T-helper 9 cell (primary cell): ENCODE measurements at places on chromosomes 13 and 19.

GRCh38 chr13:37270226-37271001 lies 164.9 kb upstream of the CSNK1A1L start:
- no peak for DNase-seq

DNA sequence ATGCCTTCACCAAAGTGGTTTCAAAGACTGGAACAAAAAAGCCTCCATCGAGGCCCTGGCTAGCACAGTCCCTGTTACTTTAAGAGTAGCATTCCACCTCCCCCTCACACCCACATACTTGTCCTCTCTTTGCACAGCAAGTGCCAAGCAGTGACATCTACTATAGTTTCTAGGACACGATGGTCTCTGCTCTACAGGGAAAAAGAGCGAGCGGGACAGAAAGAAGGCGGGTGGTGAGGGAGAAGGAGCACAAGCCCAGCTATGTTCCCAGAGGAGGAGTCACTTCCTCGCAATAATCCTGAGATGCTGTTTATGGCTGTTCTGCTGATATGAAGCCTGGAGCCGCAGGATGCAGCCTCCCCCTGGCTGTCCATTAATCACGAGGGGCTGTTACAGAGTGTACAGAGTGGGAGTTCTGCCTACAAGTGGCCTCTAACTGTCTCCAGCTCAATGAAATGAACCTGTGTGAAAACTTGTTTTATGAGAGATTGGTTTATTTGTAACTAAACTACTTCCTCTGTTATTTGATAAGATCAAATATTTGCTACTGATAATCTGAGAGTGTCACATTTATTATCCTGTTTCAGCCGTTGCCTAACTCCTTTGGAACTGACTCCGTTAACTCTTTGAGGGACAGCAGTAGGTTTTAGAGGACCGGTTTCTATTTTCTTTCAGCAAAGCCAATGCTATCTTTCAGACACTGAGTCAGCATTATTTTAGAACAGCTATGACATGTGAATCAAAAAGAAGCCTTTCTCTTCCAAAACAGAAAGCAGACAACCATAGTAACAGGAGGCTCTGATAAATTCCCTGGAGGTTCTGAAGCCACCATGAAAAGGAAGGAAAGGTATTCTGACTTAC lies 208.0 kb downstream of the SPRY2 start:
- DNase-seq = no peak

GRCh38 chr13:81568824-81569223 lies 1227.9 kb upstream of the SPRY2 start:
- DNase-seq = no peak

- DNase-seq = no peak
These were observed 24.1 kb upstream of the PSG7 start for GRCh38 chr19:42961119-42961518.

DNA sequence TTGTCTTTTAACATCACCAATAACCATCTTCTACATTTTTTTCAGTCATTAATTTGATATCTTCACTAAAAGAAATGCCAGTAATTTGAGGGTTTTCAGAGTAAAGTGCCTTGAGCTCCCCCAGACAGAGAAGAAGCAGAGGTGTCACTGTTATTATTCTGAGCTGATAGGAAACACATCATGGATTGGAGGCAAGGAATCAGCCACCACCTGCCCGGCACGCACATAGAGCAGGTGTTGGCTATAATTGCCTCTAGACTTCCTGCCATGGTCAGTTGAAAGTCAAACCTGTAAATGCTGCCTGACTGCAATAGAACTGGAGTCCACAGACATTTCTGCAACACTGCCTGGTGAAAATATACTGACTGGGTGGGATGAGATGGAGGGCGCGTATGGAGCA lies 776.6 kb downstream of the UQCRFS1 start:
- no peak for DNase-seq

- no peak for DNase-seq
These were observed 4.1 kb downstream of the ZNF296 start for GRCh38 chr19:45071969-45072790.

GRCh38 chr13:32976056-32976805 lies 40.0 kb upstream of the KL start:
- DNase-seq = no peak

DNA sequence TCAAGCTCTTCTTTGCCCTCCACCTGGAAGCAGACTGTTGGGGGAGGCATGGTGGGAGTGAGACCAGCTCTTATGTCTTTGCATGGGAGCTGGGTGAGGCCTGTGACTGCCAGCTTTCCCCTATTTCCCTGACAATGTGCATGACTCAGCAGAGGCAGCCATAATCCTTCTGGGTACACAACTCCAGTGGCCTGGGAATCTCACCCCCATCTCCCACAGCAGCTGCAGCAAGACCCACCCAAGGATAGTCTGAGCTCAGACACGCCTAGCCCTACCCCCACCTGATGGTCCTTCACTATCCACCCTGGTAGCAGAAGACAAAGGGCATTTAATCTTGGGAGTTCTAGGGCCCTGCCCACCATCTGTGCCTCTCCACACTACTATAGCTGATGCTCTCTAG lies 41.4 kb upstream of the FGF14 start:
- no peak for DNase-seq

DNA sequence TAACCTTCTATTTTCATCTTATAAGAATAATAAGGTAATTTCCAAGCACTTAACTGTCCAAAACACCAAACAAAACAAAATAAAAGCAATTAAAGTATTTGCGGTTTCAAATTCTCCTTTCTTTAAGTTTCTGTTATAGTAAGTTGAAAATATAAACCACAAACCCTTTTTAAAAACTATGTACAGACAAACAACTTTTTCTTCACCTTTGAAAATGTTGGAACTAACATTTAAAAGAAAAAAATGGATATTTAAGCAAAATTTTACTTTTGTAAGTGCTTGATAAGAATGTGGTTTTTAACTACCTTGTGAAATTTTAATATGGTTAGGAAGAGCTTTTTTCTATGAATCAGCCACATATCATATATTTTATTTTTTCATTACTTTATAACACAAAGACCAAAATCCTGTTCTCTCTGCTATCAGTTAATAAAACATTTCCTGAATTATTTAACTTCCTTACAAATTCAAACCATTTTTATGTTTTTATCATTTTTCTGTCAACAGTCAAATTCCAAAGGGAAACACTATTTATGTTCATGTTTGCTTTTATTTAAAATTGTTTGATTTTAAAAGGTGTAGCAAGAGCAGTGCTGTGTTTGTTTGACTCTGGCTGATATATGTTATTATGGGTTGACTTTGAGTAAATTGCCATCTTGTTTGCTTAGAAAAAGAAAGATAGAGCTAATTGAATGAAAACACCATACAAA lies 554.1 kb upstream of the KLHL1 start:
- DNase-seq = no peak

- peak; percentile 60 for DNase-seq
These were observed 2.1 kb downstream of the CILP2 start for GRCh38 chr19:19540064-19540714.

- DNase-seq = no peak
These were observed 32.1 kb upstream of the FARP1 start for GRCh38 chr13:98110749-98111148.

DNA sequence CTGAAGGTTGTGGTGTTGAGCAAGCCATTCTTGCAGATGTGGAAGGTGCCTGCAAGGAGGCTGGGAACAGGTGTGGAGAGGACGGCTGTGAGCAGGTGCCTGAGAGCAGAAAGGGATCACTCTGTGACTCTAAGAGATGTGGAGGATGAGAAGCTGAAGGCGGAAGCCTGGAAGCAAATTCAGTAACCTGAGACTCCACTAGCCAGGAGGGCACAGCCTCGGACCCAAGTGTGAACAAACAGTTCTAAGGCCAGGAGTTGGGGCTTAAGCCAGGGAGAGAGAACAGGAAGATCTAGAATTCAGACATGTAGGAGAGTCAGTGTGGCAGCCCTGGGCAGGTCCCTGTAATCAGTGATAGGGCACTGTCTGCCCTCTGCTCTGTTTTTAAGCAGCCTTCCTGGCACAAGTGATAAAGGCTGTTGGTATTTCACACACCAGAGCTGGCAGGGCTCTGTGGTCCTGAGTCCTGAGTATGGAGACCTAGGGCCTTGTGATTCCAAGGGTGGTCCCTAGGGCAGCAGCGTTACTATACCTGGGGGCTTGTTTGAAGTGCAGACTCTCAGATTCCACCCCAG lies 131.3 kb downstream of the SLC7A1 start:
- no peak for DNase-seq

GRCh38 chr13:80048030-80048429 lies 292.9 kb downstream of the SPRY2 start:
- DNase-seq = no peak

GRCh38 chr19:36688058-36688457 lies 646 bp downstream of the ZNF567 start:
- DNase-seq = no peak

DNA sequence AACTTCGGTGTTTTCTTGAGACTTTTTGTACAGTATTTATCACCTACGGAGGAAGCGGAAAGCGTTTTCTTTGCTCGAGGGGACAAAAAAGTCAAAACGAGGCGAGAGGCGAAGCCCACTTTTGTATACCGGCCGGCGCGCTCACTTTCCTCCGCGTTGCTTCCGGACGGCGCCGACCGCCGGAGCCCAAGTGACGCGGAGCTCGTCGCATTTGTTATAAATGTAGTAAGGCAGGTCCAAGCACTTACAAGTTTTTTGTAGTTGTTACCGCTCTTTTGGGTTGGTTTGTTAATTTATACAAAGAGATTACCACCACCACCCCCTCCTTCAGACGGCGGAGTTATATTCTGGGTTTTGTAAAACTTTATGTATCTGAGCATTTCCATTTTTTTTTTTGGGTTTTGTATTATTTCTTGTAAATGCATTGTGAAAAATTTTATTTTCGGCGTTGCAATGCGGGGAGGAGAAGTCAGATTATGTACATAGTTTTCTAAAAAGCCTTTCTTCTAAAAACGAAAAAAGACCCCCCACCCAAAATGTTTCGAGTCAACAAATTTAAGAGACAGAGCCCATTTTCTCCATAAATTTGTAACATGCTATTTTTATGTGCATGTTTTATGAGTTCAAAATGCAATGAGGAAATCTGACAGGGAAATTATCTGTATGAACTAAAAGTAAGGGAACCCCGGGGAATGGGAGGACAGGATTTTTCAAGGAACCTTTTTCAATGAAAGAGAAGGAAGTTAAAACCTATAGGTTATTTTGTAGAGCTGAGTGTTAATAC lies 2.3 kb downstream of the SOX1 start:
- no peak for DNase-seq

DNA sequence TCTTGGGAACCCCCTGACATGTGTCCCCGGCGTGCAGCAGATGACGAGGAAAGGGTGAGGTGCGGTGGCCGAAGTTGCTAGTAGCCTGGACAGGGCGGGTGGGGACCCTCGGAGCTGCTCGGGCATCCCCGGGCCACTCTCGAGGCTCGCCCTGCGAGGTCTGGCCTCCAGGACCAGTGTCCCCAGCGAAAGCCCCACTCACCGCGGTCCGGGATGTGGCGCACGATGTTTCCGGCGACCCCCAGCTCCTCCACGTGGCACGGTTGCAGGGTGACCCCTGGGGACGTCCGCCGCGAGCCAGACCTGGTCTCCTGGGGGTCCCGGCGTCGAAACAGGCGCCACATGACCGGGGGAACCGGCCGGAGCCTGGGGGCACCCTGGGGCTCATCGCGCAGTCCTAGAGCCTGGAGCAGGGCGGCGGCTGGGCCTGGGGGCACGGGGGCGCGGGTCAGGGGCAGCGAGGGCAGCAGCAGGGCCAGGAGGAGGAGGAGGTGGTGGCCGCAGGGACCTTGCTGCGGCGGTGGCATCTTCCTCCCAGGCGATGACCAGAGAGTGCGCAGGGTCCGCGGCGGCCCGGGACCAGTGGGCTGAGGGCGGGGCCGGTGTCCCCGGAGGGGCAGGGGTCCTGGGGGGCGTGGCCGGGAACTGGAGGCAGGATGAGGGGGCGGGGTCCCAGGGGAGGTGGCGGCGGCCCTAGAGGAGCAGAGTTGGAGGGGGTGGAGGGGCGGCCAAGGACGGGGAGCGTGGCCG lies 26.0 kb downstream of the CERS1 start:
- DNase-seq = no peak

DNA sequence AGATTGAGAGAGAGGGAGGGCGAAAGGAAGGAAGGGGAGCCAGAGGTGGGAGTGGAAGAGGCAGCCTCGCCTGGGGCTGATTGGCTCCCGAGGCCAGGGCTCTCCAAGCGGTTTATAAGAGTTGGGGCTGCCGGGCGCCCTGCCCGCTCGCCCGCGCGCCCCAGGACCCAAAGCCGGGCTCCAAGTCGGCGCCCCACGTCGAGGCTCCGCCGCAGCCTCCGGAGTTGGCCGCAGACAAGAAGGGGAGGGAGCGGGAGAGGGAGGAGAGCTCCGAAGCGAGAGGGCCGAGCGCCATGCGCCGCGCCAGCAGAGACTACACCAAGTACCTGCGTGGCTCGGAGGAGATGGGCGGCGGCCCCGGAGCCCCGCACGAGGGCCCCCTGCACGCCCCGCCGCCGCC lies at the start of gene TNFSF11:
TSS of gene TNFSF11 (plus strand) at position 142 of the 400 bp plus-strand sequence. CDS start at position 294, 152 bp downstream.
- DNase-seq = no peak

GRCh38 chr19:13051557-13052165 lies 51.0 kb downstream of the LYL1 start:
- DNase-seq = no peak

GRCh38 chr13:61146158-61146557 lies 269.5 kb downstream of the PCDH20 start:
- no peak for DNase-seq

- no peak for DNase-seq
These were observed 1.8 kb upstream of the NEK5 start for GRCh38 chr13:52130641-52131040.

- no peak for DNase-seq
These were observed 25.8 kb upstream of the CYP2S1 start for GRCh38 chr19:41166944-41167804.

DNA sequence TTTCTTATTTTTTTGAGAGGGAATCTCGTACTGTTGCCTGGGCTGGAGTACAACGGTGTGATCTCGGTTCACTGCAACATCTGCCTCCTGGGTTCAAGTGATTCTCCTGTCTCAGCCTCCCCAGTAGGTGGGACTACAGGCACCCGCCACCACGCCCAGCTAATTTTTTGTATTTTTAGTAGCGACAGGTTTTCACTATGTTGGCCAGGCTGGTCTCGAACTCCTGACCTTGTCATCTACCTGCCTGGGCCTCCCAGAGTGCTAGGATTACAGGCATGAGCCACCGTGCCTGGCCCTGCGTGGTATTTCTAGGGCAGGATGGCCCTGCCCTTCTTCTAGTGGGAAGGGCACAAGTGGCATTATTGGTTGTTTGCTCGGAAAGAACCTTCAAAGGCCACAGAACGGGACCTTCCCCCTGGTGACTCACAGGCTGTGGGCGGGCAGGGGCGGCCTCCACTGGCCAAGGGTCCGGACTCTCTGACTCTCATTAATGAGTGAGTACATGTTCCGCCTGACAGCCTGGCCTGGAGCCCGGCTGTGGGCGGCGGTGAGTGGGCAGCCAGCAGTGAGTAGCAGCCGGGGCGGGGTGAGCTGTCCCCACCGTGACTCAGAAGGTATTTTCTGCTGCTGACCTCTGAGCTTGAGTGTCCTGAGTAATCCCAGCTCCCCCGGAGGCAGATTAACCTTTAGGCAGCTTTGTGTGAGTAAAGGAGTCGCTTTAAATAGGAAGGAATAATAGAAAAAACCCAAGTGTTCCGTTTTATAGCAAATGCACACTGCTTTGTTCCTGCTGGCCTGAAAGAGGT lies 5.1 kb downstream of the DOT1L start:
- no peak for DNase-seq

GRCh38 chr19:50384685-50385535 lies 763 bp downstream of the POLD1 start:
- DNase-seq = no peak
